ENCODE measurements at places on chromosomes 2 and 18.

GRCh38 chr2:63654959-63655358, 66.2 kb downstream of the MDH1 start:
- no peaks in the 10 kb centered on the region for H3K36me3 ChIP-seq
- no peak for DNase-seq
- H3K27me3 ChIP-seq, result no peaks in the 10 kb centered on the region
- H3K4me1 ChIP-seq, result no peaks in the 10 kb centered on the region
- no peak overlapping the region for H3K27ac ChIP-seq

GRCh38 chr2:207692206-207693065, 19.0 kb upstream of the CCNYL1 start:
- no peak overlapping the region for H3K4me3 ChIP-seq
- H3K27me3 ChIP-seq, result no peaks in the 10 kb centered on the region
- H3K4me1 ChIP-seq, result peaks cover 3% of the 10 kb centered on the region
- DNase-seq, result no peak

- no peaks in the 10 kb centered on the region for H3K4me1 ChIP-seq
- no peaks in the 10 kb centered on the region for H3K36me3 ChIP-seq
- no peak overlapping the region for H3K27ac ChIP-seq
- no peak for DNase-seq
Observed at GRCh38 chr2:69299772-69300516, 87.1 kb downstream of the GFPT1 start.

- DNase-seq, result no peak
- no peak overlapping the region for H3K27ac ChIP-seq
- H3K36me3 ChIP-seq, result no peaks in the 10 kb centered on the region
- H3K27me3 ChIP-seq, result no peaks in the 10 kb centered on the region
- peaks cover 9% of the 10 kb centered on the region for H3K4me1 ChIP-seq
- H3K4me3 ChIP-seq, result no peak overlapping the region
Observed at GRCh38 chr2:239436669-239437335, 36.0 kb upstream of the HDAC4 start.

DNA sequence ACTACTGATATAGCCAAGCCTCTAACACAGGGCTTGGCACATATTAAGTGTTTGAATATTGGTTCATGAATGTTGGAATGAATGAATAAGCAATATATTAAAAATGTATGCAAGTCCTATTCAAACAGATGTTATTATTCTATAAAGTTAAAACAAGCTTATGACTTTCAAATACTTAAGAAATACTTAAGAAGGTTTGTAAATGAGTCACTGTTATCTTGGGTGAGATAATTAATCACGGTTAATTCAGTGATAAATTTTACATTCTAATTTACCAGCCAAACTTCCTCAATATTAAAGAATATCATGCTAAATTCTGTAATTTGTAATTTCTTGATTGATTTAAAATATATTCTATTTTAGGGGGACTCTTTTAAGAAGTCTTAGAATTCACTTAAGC, 74.8 kb downstream of the RBMS1 start:
- H3K27ac ChIP-seq, result no peak overlapping the region
- no peaks in the 10 kb centered on the region for H3K36me3 ChIP-seq
- no peak overlapping the region for H3K4me3 ChIP-seq
- H3K4me1 ChIP-seq, result peaks cover 26% of the 10 kb centered on the region

GRCh38 chr2:26483957-26484565, 6.1 kb upstream of the OTOF start:
- no peaks in the 10 kb centered on the region for H3K36me3 ChIP-seq
- H3K27ac ChIP-seq, result no peak overlapping the region
- no peak for DNase-seq
- no peak overlapping the region for H3K4me3 ChIP-seq
- H3K4me1 ChIP-seq, result no peaks in the 10 kb centered on the region
- no peaks in the 10 kb centered on the region for H3K27me3 ChIP-seq
